AG08395 (cell line): ENCODE measurements at places on chromosomes 5 and 9.

- DNase-seq = peak; percentile 75
Measured at GRCh38 chr5:176870110-176870591, 29.0 kb downstream of the HK3 start.

- no peak for DNase-seq
Measured at GRCh38 chr9:101132801-101133200, 104.3 kb downstream of the PLPPR1 start.

- no peak for DNase-seq
Measured at GRCh38 chr9:561427-561826, 280.1 kb upstream of the DMRT1 start.

DNA sequence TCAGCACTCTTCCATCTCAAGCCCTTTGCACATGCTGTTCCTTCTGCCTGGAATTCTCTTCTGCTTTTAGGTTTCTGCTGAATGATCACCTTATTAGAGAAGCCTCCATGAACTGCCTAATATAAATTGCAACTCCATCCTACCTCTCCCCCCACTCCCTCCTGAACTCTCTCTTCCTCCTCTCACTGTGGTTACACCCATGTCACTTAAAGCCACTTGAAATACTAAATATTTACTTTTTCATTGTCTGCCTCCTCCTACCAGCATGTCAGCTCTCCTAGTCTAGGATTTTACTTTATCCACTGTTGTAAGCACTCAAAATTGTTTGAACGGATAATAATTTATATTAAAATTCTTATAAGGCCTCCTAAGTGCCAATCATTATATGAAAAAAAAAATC lies 43.8 kb downstream of the ACTL7B start:
- no peak for DNase-seq

GRCh38 chr5:14757850-14758249 lies 93.3 kb downstream of the OTULIN start:
- no peak for DNase-seq

DNA sequence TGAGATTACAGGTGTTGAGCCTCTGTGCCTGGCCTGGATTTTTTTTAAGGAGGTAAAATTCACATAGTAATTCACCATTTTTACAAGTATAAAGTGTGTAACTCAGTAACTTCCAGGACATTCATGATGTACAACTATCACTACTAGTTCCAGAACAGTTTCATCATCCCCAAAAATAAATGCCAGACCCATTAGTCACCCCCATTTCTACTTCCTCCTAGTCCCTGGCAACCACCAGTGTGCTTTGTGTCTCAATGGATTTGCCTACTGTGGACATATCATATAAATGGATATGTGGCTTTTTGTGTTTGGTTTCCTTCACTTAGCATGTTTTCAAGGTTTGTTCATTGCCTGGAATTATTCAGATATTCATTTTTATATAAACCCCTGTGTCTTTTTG lies 72.5 kb upstream of the PANK3 start:
- DNase-seq = peak; percentile 77

- DNase-seq = no peak
Measured at GRCh38 chr9:81002906-81003305, 686.4 kb downstream of the TLE1 start.

- peak; percentile 89 for DNase-seq
Measured at GRCh38 chr9:2655411-2655901, 33.9 kb downstream of the VLDLR start.

DNA sequence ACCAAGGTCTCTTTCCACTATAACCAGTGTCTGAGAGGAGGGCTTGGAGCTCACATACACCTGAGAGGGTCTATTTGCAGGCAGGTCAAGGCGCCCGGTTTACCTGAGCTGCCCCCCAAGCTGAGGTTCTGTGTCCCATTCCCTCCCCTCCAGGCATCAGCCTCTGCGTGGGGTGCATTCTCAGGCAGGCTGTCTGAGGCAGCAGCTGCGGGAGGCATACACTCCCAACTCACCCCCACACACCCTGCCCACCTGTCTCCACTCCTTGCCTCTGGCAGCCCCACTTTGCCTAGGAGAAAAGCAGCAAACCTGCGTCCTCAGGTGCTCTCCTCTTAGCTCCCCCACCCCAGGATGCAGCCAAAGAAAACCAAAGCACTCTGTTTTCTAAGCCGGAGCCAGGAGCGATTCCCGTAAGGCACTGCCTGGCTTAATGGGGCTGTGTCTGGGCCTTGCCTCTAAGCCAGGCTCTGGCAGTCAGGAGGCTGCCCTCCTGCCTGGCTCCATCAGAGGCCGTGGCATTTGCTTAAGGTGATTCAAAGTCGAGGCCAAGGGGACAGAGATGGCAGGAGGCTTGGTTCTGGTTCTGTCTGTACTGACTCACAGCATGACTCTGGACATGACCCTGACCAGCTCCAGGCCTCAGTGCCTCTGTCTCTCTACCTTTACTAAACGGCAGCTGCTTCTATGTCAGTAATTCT lies 139.2 kb upstream of the TRIM32 start:
- DNase-seq = no peak

DNA sequence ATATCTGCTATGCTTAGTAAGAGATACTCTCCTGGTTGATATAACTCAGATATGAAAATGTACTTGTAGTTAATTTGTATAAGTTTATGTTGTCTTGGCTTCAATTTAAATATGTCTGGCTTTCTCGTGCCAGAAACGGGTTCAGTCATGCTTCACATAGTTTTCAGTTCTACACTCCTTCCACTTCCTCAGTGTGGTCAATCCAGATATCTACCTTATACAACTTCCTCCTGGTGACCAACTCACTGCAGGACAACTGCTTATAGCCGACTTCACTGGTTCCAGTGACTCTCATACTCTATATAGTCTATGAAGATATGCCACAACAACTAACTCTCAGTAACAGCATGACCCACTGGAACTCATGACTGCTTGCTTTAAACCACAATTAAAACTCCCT lies 690.4 kb downstream of the SLCO4C1 start:
- DNase-seq = no peak

DNA sequence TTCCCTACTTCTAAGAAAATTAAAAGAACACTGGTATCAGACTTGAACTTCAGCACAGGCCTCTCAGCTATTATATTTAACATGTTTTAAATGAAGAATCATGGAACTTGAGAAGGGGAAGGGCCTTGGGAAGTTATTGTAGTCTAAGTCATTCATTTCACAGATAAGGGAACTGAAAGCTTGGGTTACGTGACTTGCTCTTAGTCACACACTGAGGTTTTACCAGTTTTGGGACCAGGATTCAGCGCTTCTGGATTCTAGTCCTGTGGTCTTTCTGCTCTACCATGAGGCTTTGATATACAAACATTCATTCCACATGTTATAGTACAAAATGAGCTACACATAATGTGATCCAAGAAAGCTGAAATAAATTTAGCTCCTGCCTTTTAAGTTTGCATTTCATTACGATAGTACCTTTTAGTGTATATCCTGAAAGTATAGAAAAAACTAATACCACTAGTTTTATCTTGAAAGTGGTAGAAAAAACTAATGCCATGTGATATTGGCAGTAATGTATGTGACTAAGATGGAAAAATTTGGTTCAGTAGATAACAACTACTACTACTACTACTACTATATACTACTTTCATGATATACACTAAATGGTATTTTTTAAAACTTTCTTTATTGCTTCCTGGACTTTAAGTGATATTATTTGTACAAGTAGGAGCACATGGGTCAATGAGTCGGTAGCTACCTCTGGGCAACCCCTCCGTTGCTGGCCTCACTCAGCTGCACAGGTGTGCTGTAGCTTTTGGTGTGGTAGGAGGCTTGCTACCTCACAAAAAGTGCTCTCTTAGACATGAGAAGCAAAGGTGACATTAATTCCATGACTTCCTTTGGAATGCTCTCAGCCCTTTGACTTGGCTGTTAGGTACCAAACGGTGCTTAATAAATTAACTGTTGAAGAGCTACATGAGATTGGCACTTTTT lies 40.7 kb downstream of the F2RL2 start:
- DNase-seq = no peak

DNA sequence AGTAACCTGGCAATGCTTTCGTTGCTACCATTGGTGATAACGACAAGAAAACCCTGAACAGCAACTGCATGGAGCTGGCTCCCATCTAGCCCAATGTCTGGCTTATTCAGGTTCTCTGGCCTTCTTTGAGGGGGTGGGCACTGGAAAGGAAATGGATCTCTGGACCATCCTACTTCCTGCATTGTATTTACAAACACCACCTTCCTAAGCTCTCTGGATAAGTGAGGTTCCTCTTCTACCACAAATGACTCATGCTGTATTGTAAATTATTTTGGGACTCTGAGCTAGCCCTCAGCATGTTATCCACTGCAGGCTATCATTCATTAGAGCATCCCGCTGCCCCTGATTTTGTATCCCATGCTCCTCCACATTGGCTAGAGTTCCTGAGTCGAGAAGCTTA lies 136.9 kb upstream of the KLF9 start:
- peak; percentile 13 for DNase-seq

DNA sequence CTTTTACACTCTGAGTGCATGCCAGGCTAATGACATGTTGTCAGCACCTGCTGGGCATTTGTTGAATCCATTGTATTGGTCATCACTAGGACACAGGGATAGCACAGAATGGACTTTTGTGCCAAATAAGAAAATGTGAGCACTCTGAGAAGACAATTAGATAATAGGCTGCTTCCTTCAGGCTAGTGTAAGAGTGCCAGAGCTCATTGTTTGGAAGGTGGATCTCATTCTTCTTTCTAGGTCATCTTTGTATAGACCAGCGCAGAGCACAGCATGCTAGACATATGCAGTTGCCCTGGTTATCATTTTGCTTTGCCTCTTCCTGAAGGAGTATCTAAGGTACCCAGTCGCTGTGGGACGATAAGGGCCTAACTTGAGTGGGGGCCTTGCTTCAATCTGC lies 493.4 kb upstream of the COX7C start:
- DNase-seq = no peak

GRCh38 chr9:105295201-105295550 lies 50.7 kb downstream of the SLC44A1 start:
- DNase-seq = no peak

DNA sequence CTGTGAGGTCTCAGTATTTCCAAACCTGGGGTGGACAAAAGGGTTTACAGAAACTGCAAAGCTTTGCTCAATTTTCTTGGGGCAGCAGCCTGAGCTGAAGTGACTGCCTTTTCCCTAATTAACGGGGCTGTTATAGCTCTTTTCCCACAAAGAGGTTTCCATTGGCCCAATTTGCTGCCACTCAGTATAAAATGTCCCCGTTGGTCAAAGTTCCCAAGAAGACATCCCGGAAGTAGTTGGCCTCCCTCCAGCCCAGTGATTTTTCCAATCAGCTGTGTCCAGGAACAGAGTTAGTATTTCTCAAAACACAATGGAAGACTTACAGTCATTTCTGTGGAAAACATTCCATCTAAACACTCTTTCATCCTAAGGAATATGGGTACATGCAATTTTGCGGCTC lies 643.6 kb downstream of the ACTL7B start:
- no peak for DNase-seq

- no peak for DNase-seq
Measured at GRCh38 chr9:86079421-86079831, 19.9 kb downstream of the GOLM1 start.

DNA sequence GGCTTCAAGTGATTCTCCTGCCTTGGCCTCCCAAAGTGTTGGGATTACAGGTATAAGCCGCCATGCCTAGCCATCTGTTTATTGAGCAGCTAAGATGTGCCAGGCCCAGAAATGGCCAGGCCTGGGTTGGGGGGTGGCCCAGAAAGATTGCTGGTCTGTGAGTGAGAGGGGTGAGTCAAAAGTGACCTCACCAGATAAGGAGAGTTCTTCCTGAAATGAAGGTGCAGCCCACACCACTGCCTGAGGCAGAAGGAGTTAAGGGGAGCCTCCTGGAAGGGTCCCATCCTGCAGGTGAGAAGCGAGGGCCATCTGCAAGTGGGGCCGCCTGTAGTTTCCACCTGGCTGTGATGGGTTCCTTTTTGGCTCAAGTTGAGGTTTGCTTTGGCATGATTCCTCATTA lies 96.9 kb upstream of the KLF4 start:
- DNase-seq = no peak

GRCh38 chr5:41893074-41893851 lies 10.9 kb upstream of the RIMOC1 start:
- no peak for DNase-seq

DNA sequence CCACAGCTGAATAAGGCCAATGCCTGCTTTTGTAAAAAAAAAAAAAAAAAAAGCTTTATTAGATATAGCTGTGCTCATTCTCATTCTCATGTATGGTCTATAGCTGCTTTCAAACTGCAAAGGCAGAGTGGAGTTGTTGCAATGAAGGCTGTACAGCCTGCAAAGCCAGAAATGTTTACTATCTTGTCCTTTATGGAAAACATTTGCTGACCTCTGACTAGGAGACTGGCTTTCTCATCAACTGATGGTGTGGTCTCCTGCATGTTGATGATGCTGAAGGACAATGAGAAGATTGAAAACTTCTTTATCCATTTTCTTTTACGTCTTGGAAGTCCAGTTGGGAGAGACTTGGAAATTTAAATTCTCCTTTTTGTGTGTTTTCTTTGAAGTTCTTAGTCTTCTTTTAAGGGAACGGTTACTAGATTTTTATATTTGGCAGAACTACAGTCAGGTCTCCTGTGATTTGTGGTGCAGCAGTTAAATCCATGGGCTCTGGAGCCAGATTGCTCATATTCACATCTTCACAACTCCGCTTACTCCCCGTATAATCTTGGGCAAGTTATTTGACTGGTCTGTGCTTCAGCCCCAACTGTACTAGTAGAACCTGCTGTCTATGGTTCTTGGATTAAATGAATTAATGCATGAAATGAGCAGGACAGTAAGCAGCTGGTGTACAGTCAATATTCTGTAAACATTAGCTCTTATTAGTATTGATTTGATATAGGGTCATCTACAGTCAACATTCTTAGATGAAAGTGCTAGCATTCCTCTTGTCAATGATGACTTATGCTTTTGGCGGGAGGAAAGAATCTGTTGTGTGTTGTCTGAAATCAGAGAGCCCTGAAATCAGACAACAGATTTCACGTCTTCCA lies 39.7 kb upstream of the BASP1 start:
- no peak for DNase-seq

GRCh38 chr5:144170276-144171024 lies at the start of the genes KCTD16 and YIPF5:
Gene KCTD16 (plus strand): TSS chr5:144170873.
Gene YIPF5 (minus strand): TSS chr5:144170659. CDS start chr5:144169955, 704 bp downstream.
- peak; percentile 99 for DNase-seq

GRCh38 chr5:85479849-85480248 lies 1095.2 kb upstream of the EDIL3 start:
- DNase-seq = no peak

GRCh38 chr5:168951769-168952168 lies 349.2 kb downstream of the SLIT3 start:
- DNase-seq = no peak

- DNase-seq = no peak
Measured at GRCh38 chr5:92741906-92742305, 839.1 kb downstream of the NR2F1-AS1 start.

DNA sequence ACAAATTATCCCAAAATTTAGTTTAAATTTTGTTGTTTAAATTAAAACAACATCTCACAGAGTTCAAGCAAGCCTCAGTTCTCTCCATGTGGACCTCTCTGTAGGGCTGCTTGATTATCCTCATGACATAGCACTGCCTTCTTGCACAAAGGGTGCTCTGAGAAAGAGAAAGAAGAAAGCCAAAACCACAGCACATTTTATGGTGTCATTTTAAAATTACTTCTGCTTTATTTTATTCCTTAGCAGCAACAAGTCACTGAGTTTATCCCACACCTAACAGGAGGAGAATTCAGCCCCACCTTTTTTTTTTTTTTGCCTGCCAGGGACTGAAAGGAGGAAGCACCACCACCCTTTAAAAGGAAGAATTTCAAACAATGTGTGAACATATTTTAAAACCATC lies 12.8 kb upstream of the KCNV2 start:
- no peak for DNase-seq
